ENCODE measurements at places on chromosomes 13 and 19. TPM values are rescaled to one million over a fixed set of nuclear protein-coding genes. Genes with fewer than 3 reads are reported as not detected.

GRCh38 chr19:51460164-51460992 lies 2.1 kb upstream of the SIGLEC8 start:
- peak; percentile 45 for DNase-seq

DNA sequence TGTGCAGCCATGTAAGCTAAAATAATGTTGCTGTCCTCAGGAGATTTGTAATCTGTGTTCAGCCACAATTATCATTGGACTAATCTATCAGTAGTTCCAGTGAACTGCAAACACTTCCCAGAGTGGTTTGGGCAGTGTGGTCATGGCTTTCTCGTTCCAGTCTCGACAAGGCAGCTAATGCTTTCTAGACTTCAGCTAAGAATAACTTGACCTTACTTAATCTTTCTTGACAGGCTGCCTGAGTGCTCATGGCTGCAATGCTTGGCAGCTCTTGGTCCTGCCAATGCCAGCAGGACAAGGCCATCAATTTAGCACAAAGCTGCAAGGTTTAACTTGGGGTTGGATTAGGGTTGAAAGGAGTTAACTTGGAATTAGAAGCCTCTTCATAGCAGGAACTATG lies 32.8 kb downstream of the ATP12A start:
- no peak for DNase-seq

The FAM216B gene
- not detected for total RNA-seq

The IL4I1 gene
- 0.13 TPM for total RNA-seq

- DNase-seq, result peak; percentile 72
Observed at GRCh38 chr13:98842858-98843481, 90.5 kb upstream of the SLC15A1 start.

GRCh38 chr13:49545661-49546060 lies 39.7 kb downstream of the RCBTB1 start:
- DNase-seq, result no peak

DNA sequence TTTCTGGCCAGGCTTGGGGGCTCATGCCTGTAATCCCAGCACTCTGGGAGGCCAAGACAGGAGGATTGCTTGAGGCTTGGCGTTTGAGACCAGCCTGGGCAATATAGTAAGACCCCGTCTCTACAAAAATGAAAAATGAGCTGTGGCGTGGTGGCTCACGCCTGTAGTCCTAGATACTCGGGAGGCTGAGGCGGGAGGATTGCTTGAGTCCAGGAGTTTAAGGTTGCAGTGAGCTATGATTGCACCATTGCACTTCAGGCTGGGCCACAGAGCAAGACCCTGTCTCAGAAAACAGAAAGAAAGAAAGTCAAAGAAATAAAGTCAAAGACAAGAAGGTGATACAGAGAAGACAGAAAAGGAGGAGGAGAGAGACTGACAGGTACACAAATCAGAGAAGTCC lies 2.5 kb upstream of the CACNG6 start:
- DNase-seq, result no peak

- DNase-seq, result no peak
Observed at GRCh38 chr13:76635232-76636230, 250.7 kb downstream of the KCTD12 start.

DNA sequence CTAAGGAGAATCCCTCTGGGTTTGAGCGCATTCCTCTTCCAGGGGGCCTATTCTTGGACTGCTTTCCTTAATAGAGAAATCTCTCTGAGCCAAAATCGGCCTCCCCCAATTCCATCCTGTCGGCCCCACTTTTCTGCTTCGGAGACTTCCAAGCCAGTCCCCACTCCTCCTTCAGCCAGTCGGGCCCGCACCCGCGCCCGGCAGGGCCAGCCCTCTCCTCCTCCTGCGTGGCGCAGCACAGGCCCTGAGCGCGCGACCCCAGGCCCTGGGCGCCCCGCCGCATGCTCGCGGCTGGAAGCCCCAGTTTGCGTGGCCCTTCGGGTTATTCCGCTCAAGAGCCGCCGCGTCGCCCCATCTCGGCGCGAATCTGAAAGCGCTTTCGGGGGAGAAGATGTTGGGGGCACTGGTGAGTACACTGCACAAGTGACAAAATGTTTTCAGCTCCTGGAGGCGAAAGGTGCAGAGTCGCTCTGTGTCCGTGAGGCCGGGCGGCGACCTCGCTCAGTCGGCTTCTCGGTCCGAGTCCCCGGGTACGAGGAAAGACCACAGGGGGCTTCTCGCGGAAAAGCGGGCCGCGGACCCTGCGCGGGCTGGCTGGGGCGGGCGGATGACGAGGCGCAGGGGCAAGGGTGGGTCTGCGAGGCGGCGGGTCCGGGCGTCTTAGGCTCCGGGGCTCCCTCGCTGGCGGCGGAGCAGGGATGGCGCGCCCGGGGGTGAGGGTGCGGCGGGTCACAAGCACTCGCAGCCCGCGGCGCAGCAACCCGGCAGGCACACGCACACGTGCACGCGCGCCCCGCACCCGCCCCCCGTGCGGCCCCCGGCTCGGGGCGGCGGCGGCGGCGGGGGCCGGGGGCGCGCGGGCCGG lies at the start of gene IL17D:
IL17D (plus strand) TSS at position 785 of the 865 bp plus-strand sequence. CDS start 303 bp downstream, outside the sequence.
- DNase-seq, result no peak

DNA sequence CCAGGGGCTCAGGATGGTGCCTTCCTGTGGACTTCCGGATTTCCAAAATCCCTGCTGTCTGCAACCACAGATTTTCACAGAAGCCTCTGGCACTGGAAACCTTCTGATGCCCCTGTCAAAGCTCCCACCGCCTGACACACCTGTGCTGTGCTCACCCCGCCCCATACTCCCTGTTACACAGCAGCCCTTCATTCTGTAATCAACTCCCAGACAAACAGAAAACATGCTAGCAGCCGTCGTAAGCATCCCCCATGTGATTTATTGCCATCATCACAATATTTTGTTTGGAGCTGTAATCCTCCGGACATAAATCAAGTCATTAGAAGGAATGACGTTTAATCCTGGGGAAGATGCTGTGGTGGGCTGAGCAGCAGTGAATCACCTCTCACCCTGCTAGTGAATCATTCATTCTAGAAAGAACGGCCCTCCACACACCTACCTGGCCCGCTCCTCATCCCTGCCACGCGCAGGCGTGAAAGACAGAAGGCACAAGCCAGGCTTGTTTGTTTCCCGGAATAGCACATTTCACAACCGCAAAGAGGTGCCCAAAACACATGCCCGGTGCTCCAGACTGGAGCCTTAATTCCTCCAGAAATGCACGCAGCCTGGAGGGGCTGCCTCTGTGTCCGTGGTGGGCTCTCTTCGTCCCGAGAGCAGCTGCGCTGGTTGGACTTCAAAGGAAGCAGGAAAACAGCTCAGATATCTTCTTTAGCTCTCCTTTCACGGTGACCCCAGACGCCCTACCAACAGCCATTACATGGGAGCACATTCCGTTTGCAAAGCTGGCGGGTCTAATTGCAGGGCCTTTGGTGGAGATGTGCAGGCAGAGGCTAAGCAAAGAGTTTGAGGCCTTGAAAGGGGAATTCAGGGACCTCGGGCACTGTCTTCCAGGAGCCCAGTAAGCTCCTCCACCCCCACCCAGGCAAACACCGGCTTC lies 41.3 kb upstream of the KCTD15 start:
- no peak for DNase-seq

GRCh38 chr19:18065173-18065495 lies 21.6 kb downstream of the IL12RB1 start:
- no peak for DNase-seq

DNA sequence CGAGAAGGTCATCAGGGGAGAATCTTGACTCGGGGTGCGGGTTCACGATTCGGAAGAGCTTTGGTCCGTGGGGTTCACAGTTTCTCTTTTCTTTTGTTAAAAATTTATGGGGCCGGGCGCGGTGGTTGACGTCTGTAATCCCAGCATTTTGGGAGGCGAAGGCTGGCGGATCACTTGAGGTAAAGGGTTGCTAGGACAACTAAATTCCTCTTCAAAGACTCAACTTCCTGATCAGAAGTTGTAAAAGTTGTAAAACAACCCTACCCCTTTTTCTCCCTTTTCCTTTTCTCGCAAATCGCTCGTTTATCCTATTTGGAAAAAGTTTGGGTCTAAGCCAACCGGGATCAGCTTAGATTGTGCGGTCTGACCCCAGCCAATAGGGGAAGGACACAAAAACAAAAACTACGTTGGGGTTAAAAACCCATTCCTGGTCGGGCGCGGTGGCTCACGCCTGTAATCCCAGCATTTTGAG lies 673 bp downstream of the ZNF486 start:
- DNase-seq, result peak; percentile 10

- peak; percentile 44 for DNase-seq
Observed at GRCh38 chr19:43372462-43372861, 19.0 kb downstream of the CD177 start.

The PRODH2 gene
- not detected for total RNA-seq

The RXFP2 gene
- total RNA-seq, result not detected

DNA sequence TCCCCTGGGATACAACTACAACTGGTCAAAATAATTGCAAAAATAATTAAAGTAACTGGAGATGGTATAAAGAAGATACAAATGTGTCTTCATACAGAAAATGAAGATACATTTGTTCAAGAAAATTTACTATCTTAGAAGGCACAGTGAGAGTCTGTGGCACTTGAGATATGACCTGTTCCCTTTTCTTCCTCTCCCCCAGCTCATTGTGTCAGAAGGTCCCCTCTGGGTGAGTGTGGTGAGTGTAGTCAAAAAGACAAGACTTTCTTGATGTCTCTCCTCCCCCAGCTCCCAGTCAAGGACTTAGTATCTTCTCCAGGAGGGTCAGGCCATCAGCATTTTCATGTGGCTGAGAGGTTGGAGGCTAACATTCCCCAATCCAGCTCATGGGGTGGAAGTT lies 51.7 kb downstream of the EDNRB start:
- no peak for DNase-seq

GRCh38 chr13:110571896-110572777 lies 10.6 kb upstream of the RAB20 start:
- DNase-seq, result no peak
